ENCODE measurements at places on chromosomes 1 and 21.

DNA sequence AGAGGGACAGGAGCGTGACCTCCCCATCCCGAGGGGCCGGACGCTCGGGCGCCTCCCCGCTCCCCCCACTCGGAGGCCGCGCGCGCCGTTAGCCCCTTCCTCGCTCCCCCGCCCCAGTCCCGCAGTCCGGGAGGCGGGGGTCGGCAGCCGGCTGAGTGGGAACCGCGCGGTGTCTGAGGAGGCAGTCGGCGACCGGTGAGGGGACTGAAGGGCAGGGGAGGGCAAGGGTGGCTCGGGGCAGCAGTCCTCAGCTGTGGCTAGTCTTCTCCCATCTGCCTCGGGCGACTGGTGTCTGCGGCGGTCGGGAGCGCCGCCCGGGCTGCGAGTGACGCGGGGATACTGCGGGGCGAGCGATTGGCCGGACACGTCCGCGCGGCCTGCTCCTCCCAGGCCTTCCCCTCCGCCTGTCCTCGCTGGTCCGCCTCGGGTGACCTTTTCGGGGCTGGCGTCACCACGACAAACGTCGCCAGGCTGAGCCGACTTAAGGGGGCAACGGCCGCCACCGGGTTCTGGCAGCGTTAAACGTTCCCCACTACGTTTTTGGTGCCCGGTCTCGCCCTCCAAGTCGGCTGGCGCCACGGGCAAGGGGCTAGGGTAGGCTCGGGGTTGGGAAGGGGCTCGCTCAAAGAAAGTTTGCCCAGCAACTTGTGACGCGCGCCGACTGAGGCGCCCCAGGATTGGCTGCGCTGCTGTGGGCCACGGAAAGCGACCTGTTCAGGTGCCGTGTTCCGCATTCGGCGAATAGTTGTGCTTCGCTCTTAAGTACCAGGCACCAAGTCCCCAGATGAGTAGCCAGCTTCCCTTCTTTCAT, 538 bp downstream of the ZNF672 start:
- DNase-seq: peak; percentile 85

GRCh38 chr1:55702064-55702463, 486.9 kb upstream of the USP24 start:
- DNase-seq: peak; percentile 44

DNA sequence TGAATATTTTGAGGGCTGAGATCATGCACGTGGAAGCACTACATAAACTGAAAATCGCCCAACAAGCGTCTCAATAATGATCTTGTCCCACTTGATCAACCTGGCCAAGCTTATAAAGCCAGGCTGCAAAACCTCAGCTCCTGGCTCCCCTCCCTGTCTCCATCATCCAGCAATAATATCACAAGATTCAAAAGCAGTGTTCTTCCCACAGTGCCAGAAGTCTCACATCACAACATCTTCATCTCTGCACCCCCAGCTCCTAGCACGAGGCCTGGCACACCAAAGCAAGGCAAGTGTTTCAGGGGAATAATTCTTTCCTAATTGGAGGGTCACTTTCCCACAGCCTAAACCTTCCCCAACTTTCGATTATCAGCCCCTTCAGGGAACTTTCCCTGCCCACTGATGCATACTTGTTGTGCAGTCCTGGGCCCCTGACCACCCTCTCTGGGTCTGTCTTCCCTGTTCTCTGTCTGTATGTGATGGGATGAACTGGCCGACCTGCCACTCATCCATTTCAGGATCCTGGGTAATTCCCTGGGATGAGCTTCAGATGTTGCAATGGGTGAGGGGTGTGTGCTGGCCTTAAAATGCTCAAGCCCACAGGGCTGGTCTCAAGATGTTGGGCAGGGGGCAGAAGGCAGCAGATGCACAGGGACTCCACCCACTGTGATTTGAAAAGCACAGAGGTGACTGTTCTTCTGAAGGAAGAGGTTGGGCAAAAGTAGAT, 129.0 kb downstream of the DMRTB1 start:
- DNase-seq: peak; percentile 2

- no peak for DNase-seq
These were observed 2.6 kb downstream of the MRPS6 start for GRCh38 chr21:34075760-34076660.

DNA sequence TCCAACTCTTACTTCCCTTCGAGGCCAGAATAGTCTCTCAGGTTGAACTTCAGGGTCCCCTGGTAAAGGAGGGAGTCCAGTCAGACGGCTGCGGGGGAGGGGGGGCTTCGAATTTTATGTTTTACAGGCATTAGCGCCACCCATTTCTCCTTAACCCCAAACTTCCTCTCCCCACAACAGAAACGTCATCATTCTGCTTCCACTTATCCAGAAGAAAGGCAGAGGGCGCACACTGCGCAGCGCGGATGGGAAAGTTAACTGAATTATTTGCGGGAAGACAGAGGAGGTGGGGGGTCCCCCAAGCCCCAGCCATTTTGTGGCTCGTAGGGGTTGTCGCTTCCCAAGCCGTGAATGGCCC, 529 bp upstream of the PRMT2 start:
- peak; percentile 69 for DNase-seq

DNA sequence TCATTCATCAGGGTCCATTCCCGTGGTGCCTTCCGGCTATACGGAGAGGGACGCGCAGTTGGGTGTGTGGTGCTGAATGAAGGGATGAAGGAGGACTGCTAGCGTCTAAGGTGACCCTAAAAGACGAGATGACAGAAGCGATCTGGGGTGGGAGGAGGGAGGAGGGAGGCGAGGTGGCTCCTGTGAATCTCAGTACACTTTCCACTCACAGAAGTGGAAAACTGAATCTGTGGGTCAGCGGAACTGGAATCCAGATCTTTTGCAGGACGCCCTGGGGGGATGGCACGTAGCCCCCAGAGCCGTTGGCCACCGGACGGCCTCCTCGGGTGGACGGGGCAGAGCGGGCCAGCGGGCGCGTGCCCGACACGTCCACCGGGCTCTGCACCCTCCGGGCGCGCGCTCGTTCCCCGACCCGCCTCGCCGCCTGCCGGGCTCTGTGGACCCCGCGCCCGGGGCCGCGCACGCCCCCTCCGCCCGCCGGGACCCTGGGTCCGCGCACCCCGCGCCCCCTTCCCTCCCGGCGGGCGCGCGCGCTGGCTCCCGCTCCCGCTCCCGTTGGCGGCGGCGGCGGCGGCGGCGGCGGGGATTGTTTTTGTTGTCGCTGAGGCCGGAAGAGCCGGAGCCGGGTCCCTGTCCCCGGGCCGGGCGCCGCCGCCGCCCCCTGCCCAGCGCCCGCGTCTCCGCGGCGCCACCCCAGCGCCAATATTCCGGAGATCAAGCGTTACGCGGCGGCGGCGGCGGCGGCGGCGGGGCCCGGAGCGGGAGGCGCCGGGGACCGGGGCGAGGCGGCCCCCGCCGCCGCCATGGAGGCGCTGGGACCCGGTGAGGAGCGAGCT, at the start of gene AGO4:
AGO4 (plus strand) TSS at position 403 of the 836 bp plus-strand sequence; CDS start at position 804, 401 bp downstream.
- DNase-seq: peak; percentile 92
